CD4-positive, alpha-beta T cell treated with Interleukin-17A for 1 hour (primary cell): ENCODE measurements at places on chromosomes 6 and 20.

- DNase-seq: no peak
These were observed 111.9 kb downstream of the TBX18 start for GRCh38 chr6:84652356-84653026.

DNA sequence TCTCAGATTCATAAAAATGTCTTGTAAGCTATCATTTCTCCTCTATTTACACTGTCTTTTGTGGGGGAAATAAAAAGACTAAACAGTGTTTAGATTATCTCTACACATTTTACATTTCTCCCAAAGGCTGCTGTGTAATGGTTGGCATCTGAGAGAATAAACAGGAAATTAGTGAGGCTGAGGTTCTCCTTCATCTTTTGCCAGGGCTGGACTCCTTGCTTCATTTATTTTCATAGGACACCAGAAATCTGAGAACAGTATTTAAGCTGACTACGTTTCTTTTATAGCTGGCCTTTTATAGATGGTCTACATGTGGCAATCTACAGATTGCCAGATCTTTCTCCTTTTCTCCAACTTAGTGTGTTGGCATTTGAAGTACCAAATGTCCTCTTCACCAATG is 41.5 kb downstream of the PLCB4 start:
- DNase-seq: no peak

DNA sequence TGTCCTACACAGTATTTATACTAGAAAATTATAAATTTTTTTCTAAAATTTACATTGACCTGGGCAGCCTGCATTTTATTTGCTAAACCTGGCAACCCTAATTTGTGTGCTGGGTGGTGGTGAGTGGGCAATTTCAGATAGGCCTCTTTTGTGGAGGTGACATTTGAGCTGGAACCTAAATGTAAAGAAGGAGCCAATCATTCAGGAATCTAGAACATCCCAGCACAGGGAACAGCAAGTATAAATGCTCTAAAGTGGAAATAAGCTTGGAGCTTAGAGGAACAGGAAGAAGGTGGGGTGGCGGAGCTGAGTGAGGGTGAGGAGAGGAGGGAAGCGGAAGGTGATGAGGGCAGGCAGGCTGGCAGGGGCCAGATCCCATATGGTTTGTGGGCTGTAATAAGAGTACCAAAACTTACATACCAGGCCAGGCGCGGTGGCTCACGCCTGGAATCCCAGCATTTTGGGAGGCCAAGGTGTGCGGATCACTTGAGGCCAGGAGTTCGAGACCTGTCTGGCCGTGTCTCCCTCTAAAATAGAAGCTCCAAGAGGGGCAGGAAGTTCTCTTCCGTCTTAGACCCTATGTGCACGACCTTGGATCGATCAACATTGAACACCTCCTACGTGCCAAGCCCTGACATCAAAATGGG is 549 bp upstream of the CSE1L start:
- DNase-seq: no peak

DNA sequence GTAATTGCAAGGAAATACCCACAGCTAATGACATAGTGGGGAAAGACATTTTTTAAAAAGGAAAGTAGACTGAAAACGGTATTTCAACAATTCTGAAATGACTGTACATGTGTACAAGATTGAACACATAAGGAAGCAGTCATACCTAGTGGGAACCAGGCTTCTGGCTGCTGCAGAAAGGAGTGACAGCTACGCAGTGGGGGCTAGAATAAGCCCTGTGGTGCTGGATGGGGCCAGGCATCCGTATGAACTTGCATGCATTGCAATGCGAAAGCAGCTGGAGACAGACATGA is 54.9 kb upstream of the GPR31 start:
- DNase-seq: no peak

DNA sequence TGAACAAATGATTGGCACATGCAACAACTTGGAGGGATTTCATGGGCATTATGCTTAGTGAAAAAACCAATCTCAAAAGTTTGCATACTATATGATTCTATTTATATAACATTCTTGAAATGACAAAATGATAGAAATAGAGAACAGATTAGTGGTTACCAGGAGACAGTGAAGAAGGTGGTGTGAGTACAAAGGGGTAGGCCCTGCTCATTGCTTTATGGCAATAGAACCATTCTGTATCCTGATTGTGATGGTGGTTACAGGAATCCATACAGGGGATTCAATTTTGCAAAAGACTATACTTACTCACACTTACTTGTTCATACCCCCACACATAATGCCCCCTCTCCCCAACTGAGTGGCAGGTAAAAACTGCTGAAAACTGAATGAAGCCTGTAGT is 30.2 kb upstream of the LAMA4 start:
- no peak for DNase-seq

- no peak for DNase-seq
These were observed 69.2 kb downstream of the TRAM2 start for GRCh38 chr6:52507557-52508260.

DNA sequence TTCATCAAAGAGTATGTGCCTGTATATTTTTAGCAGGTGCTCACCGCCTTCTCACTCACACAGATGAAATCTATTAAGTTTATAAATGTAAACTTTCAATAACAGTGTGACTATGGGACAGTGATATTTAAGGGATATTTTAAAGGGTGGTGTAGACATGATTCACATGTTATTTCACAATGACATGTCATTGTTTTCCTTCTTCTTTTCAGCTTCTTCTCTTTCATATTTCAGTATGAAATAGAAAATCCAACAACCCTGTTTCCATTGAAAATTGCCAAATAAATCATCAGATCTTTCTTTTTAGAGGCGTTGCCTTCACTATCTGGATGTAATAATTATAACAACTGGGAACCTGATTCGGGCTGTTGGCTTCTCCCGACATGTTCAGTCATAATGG is 54.8 kb downstream of the PFDN4 start:
- DNase-seq: no peak
